ENCODE measurements at places on chromosomes 7 and 10.

GRCh38 chr7:13411636-13412035 lies 577.8 kb downstream of the ETV1 start:
- no peak for DNase-seq

DNA sequence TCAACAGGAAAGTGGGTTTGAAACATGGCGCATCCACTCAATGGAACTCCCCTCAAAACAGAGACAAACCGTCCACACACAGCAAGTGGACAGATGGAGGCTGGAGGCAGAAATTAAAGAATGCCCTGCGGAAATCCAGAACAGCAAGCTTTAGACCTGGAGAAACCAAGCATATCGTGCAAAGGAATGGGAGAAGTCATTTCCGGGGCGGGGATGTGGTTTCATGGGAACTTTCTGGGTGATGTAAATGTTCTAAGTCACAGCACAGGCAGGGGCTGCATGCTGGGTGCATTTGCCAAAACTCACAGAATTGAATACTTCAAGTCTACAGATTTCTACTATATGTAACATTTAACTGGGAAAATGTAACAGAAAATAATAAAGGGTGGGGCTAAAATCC lies 213.0 kb downstream of the PTPRN2 start:
- DNase-seq: no peak

- DNase-seq: no peak
These were observed 224.6 kb upstream of the NRP1 start for GRCh38 chr10:33559105-33559504.

DNA sequence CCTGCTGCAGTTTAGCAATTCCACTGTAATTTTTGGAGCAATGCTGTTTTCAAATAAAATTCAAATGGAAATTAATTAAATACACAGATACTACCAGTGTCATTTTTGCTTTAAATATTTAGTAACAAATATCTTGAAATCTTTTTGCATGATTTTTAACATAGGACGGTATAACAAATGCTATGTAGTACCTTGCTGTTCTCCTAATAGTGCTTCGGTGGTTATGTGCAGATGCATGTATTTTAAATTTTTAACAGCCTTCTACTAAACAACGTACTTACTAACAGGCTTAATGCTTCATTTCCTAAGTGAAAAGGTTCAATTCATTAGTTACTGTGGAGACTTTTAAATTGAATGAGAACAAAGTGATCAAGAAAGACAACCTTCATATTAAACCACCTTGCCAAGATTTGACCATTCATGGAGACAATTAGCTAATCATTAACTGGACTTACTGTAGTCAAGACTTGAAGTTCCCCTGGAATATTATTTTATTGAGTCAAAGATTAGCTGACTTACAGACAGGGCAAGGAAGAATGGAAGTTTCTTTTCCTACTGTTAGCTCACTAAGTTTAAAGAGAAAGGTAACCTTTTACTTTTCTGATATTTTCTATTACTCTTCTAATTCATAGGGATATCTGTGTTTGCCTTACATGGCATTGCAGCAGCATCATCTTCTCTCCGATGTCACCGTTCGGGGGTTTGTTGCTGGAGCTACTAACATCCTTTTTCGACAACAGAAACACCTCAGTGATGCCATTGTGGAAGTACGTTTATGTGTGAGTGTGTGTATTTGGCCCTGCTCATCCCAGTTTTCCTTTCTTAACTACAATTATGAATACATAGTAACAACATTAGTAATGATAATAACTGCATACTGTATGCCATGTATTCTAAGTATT lies 74.3 kb downstream of the AVL9 start:
- DNase-seq: no peak

DNA sequence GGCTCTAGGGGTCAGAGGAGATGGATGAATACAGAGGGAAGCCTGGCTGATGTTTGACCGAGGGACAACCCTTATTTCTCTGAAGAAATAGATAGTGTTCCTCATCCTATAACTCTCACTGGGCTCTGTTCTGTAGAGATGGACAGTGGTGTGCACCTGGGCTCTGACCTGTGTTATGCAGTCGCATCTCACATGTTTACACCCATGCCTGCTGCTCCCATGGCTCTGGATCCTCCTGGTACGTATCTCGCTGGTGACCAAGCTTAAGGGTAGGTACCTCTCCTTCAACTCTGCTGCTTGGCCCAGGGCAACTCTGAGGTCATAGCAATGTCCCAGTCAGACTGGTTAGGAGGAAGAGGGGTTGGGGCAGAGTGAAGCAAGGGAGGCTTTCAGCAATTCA lies 42.8 kb downstream of the ADRA2A start:
- DNase-seq: no peak

GRCh38 chr7:96591159-96591899 lies 118.3 kb downstream of the SEM1 start:
- DNase-seq: no peak

- no peak for DNase-seq
These were observed 99.9 kb downstream of the MPP7 start for GRCh38 chr10:28202941-28203352.

- no peak for DNase-seq
These were observed 29.6 kb downstream of the MKI67 start for GRCh38 chr10:128096486-128097199.

- DNase-seq: no peak
These were observed 23.9 kb upstream of the HDAC9 start for GRCh38 chr7:18471476-18472160.

DNA sequence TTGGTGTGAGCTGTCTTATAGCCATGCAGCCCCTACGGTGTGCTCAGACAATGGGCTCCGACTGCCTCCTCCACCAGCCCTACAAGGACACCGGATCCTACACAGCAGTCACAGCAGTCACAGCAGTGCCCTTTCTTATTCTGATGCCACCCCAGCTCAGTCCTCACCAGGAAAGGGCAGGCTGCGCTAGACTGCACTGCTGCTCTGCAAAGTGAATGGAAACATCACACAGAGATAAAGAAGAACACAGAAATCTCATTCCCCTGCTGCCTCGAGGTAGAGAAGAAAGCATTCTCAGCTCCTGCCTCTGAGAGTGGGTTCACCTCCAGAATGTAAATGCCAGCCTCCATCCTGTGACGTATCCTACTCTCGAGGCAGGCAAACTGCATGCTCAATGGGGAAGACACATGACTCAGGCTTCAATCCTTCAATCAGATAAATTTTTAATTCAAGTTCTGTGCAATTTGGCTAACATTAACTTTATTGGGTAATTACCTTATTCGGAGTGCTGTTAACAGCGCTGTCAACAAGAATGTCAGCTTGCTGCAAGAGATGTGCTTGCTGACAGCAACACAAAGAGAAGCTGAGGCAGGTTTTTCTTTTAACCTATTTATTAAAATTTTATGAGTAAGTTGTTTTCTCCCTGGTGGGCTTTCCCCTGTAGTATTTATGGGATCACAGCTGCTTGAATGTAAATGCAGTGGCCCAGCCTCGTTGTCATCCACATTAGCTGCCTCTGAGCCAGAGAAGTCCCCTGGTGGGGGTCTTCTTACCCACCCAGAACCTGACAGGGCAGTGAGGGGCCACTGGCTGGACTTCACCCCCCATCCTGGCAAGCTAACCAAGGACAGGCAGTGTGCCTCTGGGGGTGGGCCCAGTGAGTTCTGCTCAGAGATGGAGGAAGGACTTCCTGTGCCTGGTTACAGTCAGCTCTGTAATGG lies 241.3 kb upstream of the KMT2E start:
- DNase-seq: no peak

DNA sequence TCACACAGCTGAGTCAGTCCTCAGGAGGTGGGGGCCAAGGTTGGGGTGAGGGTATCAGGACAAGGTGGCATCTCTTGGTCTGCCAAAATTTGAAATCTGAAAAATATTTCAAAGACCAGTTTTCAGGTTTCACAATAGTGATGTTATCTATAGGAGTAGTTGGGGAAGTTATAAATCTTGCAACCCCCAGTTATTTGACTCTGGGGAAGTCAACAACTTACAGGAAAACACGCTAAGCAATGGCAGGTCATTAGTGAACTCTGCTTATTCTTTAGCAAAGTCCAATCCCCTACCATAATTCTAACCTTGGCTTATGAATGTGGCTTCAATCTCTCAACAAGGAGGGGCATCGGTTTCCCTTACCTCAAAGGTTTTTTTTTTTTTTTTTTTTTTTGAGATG lies 94.9 kb downstream of the MARCHF5 start:
- no peak for DNase-seq

- no peak for DNase-seq
These were observed 9.2 kb upstream of the GIMAP5 start for GRCh38 chr7:150728011-150728410.

GRCh38 chr10:43794181-43794815 lies 145.6 kb upstream of the ZNF32 start:
- DNase-seq: no peak

DNA sequence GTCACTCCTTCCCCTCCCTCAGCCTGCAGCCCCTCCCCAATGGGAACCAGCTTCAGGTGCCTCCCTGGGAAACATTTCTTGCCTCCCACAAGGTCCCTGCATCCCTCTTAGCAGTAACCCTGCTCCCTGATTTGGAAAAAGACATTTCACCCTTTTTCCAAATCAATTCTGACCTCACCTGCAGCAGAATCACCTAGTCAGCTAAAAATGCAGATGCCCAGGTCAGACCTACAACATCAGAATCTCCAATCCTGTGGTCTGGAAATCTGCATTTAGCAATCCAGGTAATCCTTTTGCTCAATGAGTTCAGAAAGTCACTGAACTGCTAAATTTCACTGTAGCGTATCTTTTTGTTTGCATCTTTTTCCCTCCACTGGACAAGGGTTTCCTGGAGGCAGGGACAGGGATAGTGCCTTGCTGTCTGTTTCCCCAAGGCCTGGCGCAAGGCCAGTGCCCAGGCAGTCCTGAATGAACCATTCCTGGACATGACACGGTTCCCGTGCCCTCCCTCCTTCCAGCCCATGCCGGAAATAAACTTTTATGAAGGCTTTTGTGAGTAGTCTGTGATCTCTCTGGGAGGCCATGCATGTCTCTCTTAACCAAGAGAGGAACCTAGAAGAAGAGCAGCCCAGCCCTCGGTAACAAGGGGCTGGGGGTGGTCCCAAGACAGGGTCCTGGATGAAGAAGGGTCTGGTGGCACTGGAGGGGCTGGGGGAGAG lies 44.0 kb downstream of the COL13A1 start:
- no peak for DNase-seq

GRCh38 chr7:1225441-1226185 lies 7.1 kb upstream of the UNCX start:
- no peak for DNase-seq

GRCh38 chr10:77675347-77675746 lies 37.7 kb upstream of the KCNMA1 start:
- DNase-seq: no peak

DNA sequence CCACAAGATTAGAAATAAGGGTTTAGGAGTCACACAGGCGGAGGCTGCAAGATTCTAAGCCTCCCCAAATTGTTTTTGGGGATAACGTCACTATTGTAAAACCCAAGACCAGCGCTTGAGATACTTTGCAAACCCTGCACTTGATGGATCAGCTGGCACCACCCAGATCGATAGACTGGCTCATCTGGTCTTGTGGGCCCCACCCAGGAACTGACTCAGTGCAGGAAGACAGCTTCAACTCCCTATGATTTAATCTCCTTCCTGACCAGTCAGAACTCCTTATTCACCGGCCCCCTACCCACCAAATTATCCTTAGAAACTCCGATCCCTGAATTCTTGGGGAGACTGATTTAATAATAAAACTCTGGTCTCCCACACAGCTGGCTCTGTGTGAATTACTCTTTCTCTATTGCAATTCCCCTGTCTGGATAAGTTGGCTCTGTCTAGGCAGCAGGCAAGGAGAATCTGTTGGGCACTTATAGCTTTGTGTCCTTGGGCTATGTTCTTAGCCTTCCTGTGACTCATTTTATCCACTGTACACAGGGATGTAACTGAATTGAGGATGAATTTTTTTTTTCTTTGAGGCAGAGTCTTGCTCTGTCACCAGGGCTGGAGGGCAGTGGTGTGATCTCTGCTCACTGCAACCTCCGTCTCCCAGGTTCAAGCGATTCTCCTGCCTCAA lies 64.4 kb upstream of the CARD11 start:
- DNase-seq: no peak

Measured in NCI-H1436 treated with DMSO at 0.1 percent for 48 hours (cell line).